HFFc6 (cell line): ENCODE measurements at places on chromosomes 3 and 15. TPM values are rescaled to one million over a fixed set of nuclear protein-coding genes. Genes with fewer than 3 reads are reported as not detected.

GRCh38 chr3:151303751-151304150, 12.9 kb downstream of the GPR87 start:
- DNase-seq: no peak
- H3K36me3 ChIP-seq: 0 out of 2 replicates have a peak, but pooled peaks cover 4% of the 10 kb centered on the region
- H3K27ac ChIP-seq: no peak overlapping the region
- peaks cover 78% of the 10 kb centered on the region for H3K4me1 ChIP-seq
- no peak overlapping the region for H3K4me3 ChIP-seq

DNA sequence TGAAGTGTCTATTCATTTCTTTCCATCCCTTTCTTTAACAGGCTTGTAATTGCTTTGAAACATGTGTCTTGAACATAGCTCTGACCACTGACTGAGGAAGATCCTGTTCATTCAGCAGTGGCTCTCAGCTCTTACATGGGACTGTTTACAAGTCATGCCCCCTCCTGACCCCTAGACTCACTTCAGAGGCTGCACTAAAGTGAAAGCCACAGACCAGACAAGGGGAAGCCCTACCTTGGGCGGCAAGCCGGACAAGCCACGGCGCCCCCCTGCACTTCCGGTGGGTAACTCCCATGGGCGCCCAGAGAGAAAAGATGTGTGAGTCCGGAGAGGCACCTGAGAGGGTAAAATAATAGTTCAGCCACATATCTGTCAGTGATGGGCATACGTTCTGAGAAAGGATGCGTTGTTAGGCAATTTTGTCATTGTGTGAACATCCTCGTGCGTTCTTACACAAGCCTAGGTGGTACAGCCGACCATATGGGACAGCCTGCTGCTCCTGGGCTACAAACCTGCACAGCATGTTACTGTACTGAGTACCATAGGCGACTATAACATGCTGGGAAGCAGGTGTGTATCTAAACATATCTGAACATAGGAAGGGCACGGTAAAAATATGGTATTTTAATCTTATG, 116.2 kb downstream of the CHSY1 start:
- H3K4me1 ChIP-seq: peaks cover 15% of the 10 kb centered on the region
- no peak overlapping the region for H3K27ac ChIP-seq
- peaks cover 8% of the 10 kb centered on the region for H3K27me3 ChIP-seq
- 0 out of 2 replicates have a peak, but pooled peaks cover 4% of the 10 kb centered on the region for H3K36me3 ChIP-seq
- H3K4me3 ChIP-seq: no peak overlapping the region
- DNase-seq: no peak

DNA sequence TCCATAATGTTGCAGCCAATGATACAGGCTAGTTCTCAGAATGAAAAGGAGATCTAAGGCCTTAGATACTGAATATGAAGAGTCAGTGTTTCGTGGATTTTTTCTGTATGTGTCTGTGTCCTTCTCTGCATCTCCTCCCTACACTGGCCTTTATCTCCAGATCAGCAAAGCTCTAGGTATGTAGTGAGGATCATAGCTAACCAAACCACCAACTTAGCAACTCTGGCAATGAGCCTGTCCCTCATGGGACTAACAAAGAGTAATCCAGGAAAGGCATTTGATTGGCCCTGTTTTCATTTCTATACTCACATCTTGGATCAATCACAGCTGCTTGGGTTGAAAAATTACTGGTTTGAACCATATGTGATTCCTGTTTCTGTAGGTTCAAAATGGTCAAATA, 18.6 kb upstream of the CNTN3 start:
- H3K4me3 ChIP-seq: peak overlapping the region; percentile 51
- no peaks in the 10 kb centered on the region for H3K36me3 ChIP-seq
- peaks cover 67% of the 10 kb centered on the region for H3K4me1 ChIP-seq
- H3K27me3 ChIP-seq: no peaks in the 10 kb centered on the region
- peak overlapping the region; percentile 68 for H3K27ac ChIP-seq
- peak; percentile 86 for DNase-seq

DNA sequence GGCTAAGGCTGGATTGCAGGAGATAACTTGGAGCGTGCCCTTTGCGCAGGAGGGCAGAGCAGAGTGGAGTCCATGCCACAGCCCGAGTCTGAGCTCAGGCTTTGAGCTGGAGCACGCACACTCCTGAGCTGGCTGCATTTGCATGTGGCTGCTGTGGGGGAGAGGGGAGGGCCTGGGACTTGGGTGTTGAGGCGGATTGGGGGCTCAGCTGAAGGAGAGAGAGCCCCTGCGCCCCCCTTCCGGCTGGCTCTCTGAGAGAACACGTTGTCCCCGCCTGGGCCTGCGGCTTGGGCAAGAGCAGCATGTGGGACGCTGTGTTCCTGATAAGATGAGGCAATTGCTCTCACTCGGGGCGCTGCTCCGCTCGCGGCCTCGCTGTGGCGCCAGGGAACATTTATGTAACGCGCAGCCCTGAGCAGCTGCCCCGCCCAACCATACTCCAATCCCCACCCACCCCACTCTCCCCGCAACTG, 39.1 kb downstream of the KLF13 start:
- DNase-seq: peak; percentile 72
- peaks cover 1% of the 10 kb centered on the region; the same call in 1 of the 2 replicates for H3K27me3 ChIP-seq
- peaks cover 12% of the 10 kb centered on the region for H3K36me3 ChIP-seq
- H3K27ac ChIP-seq: peak overlapping the region; percentile 81

DNA sequence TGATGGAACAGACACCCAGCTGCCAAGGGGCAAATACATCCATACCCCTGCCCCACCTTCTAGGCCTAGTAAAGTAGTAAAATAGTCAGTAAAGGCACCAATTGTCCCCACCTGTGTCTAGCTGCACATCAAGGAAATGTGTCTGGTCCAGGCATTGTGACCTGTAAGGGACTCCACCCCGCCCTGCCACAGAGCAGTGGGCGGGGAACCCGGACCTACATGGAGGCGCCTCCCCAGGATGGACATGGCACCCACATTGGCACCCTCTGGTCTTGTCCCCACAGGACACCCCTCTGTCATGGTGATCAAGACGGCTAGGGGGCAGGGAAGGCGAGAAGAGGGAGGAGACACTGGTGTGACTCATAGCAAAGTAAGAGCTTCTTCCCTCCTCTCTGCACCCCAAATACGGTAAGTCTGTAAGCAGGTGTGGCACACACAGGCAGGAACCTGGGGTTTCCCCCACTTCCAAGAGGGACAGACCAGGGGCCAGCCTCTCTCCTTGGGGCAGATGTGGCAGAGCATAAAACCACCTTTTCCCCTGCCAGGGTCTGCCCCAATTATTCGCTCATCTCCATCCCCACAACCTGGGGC, 13.5 kb upstream of the LINGO1 start:
- H3K4me1 ChIP-seq: no peaks in the 10 kb centered on the region
- no peaks in the 10 kb centered on the region for H3K36me3 ChIP-seq
- H3K4me3 ChIP-seq: no peak overlapping the region
- H3K27ac ChIP-seq: no peak overlapping the region
- H3K27me3 ChIP-seq: peaks cover 47% of the 10 kb centered on the region

DNA sequence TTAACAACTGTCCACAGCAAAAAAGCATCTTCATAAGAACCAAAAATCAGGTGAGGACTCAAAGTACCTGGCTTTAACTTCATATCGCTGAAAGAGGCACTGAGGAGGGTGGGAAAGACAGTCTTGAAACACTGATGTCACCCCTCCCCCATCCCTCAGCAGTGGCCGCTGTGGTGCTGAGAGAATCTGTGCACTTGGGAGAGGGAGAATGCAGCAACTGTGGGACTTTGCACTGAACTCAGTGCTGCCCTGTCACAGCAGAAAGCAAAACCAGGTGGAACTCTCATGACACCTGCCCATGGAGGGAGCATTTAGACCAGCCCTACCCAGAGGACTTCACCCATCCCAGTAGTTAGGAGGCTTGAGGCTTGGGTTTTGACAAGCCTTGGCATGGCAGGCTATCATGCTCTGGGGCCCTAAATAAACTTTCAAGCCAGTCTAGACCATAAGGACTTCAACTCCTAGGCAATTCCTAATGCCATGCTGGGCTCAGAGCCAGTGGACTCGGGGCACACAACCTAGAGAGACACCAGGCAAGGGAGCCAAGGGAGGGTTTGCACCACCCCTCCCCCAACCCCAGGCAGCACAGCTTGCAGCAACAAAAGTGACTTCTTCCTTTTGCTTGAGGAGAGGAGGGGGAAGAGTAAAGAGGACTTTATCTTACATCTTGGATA, 6.1 kb upstream of the ZSCAN2 start:
- DNase-seq: no peak
- H3K4me1 ChIP-seq: no peaks in the 10 kb centered on the region
- H3K27me3 ChIP-seq: peaks cover 9% of the 10 kb centered on the region
- no peaks in the 10 kb centered on the region for H3K36me3 ChIP-seq
- no peak overlapping the region for H3K4me3 ChIP-seq

The CHDH gene
- not detected in 3 replicates for total RNA-seq

GRCh38 chr15:73108676-73109075, 56.4 kb downstream of the NEO1 start:
- H3K4me1 ChIP-seq: no peaks in the 10 kb centered on the region
- no peak overlapping the region for H3K27ac ChIP-seq
- H3K27me3 ChIP-seq: peaks cover 4% of the 10 kb centered on the region
- H3K4me3 ChIP-seq: no peak overlapping the region
- H3K36me3 ChIP-seq: no peaks in the 10 kb centered on the region

The HRG gene
- not detected in 3 replicates for total RNA-seq

The GOLGA8O gene
- 0.31 TPM in 1 of 3 replicates, not detected in the others for total RNA-seq

DNA sequence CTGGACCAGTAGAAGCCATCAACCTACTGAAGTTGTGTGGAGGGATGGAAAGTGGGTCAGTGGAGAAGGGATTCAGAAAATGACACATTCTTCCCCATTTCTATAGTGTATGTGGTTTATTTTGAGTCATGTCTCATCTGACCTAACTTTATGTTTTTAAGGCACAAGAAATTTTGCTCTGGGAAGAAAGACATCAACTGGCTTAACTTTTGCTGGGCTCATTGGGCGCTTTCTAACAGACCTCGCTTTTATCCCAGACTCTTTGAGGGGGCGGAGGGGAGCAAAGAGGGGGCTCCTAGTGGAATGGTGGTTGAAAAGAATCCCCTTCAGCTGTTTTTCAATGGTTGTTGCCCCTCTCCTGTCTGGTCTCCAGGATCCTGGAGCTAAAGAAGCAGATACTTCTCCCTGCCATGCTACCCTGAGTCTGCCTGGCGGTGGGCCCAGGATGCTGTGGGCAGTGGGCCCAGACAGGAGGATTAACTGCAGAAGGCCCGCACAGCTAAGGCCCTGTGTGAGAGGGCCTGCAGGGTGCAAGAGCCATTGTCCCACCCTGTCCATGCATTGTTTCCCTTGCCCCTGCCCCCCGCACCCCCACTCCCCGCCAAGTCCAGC, 14.5 kb downstream of the CSRNP1 start:
- peaks cover 4% of the 10 kb centered on the region for H3K27me3 ChIP-seq
- H3K4me1 ChIP-seq: peaks cover 41% of the 10 kb centered on the region
- H3K4me3 ChIP-seq: no peak overlapping the region
- H3K36me3 ChIP-seq: peaks cover 13% of the 10 kb centered on the region
- no peak for DNase-seq
- H3K27ac ChIP-seq: peak overlapping the region; percentile 40

- H3K27ac ChIP-seq: peak overlapping the region; percentile 93
- peaks cover 2% of the 10 kb centered on the region for H3K27me3 ChIP-seq
- peak; percentile 62 for DNase-seq
- H3K4me3 ChIP-seq: peak overlapping the region; percentile 55
These were observed 75.6 kb downstream of the RAD18 start for GRCh38 chr3:8887435-8888300.
